ENCODE measurements at places on chromosomes 16 and 17.

GRCh38 chr17:75342996-75343395 lies 53.8 kb upstream of the SLC25A19 start:
- DNase-seq: no peak

- no peak for DNase-seq
These were observed 3.6 kb downstream of the MAPK7 start for GRCh38 chr17:19381741-19382444.

DNA sequence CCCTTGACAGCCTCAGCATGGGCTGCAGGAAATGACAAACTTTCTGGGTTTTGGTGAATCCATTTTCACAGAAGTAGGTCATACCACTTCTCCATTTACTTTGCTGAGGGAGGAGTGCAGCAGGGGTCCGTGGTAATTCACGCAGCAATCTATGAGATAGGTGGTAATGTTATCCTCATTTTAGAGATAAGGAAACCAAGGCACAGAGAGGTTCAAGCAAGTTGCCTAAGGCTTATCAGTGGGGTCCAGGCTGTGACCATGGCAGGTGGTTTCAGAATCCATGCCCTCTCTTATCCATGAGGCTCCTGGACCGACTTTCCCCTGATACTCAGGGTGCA lies 12.6 kb downstream of the TBX4 start:
- DNase-seq: no peak

- no peak for DNase-seq
These were observed 109.9 kb downstream of the GNAO1 start for GRCh38 chr16:56300891-56301850.

DNA sequence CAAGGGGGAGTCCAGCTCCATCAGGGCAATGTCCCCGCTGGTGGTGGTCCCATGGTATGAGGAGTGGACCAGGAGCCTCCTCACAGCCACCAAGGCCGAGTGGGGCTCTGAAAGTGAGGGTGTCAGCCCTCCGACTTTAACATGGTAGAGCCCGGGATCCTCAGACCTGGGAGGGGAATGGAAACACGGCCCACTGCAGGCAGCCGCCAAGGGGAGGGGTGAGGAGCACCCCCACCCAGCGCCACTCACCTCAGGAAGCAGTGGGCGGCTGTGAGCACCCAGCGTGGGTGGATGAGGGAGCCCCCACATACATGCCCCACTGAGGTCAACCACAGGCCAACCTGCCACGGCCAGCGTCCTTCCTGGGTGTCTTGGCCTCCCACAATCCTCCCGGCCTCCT lies 10.8 kb downstream of the ZG16B start:
- DNase-seq: no peak

DNA sequence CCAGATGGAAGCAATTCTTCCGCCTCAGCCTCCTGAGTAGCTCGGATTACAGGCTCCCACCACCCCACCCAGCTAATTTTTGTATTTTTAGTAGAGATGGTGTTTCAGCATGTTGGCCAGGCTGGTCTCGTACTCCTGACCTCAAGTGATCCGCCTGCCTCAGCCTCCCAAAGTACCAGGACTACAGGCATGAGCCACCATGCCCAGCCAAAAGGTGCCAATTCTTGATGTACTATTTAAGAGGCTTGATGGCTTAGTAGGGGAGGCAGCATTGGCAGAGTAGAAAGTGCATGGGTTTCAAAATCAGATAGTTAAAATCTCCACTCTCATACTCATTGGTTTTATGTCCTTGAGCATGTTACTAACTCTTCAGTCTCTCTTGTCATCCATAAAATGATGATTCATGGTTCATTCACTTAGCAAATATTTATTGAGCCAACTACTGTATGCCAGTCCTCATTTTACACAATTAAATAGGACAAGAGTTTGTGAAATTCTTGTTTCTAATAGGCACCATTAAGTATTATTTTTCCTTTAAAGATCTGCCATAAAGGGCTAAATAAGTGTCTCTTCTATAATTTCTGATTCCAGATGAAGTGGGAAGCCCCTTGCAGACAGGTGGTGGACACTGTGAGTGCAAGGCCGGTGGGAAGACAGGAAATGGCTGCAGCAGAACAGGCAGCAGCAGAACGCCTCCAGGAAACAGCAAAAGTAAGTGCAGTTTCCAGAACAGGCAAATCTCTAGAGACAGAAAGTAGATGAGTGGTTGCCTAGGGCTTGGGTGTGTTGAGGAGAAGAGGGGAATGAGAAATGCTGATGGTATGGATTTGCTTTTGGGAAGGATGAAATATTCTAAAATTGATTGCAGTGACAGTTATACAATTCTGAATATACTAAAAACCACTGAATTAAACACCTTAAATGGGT lies 8.2 kb upstream of the RPL27 start:
- DNase-seq: no peak

- DNase-seq: no peak
These were observed 55.9 kb downstream of the LDHD start for GRCh38 chr16:75060723-75061122.

DNA sequence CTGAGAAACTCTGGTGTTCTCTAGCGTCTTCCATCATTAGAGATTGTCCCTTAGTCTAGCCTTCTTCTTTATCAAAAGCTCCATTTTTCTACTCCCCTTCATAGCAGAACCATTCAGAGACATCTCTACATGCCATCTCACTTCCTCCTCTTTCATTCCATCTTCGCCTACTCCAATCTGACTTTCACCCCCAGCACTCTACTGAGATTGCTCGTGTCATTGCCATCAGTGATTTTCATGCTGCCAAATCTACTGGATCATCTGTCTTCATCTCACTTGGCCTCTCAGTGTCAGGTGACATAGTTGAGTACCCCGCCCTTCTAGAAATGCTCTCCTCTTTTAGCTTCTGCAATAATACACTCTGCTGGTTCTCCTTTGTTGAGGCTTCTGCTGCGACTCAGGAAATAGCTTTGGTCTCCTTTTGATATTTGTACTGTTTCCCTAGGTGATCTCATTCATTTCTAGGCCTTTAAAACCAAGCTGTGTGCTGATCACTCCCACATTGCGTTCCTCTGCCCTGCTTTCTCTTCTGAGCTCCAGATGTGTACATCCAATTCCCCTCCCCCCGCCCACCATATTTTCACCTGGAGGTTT lies 119.1 kb downstream of the FTO start:
- no peak for DNase-seq

GRCh38 chr17:79393358-79394052 lies 217.3 kb downstream of the RBFOX3 start:
- peak; percentile 68 for DNase-seq

DNA sequence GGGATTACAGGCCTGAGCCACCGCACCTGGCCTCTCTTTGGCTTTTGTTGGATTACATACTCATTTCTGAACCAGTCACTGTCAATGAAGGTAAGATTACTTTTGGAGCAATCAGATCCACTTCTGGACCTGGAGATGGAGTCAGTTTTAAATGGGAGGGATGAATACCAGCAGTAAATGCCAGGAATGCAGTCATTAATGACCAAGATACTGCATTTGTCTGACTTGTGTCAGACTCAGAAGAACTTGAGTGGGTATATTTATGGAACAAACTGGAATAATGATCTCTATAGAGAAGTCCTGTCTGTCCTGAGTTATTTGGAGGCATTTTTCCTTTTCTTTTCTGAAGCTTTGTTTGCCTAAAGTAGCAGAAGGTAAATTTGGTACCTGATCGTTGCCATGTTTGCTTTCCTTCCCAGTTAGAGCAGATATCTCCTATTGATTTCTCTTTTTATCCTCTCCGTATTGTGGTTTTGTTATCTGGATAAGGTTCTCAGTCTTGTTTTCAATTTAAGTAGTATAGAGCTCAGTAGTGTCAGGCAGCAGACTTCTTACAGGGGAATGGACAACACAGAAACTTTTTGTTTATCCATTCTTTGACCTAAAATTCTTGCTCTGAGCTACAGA lies 10.7 kb downstream of the NLK start:
- DNase-seq: no peak

DNA sequence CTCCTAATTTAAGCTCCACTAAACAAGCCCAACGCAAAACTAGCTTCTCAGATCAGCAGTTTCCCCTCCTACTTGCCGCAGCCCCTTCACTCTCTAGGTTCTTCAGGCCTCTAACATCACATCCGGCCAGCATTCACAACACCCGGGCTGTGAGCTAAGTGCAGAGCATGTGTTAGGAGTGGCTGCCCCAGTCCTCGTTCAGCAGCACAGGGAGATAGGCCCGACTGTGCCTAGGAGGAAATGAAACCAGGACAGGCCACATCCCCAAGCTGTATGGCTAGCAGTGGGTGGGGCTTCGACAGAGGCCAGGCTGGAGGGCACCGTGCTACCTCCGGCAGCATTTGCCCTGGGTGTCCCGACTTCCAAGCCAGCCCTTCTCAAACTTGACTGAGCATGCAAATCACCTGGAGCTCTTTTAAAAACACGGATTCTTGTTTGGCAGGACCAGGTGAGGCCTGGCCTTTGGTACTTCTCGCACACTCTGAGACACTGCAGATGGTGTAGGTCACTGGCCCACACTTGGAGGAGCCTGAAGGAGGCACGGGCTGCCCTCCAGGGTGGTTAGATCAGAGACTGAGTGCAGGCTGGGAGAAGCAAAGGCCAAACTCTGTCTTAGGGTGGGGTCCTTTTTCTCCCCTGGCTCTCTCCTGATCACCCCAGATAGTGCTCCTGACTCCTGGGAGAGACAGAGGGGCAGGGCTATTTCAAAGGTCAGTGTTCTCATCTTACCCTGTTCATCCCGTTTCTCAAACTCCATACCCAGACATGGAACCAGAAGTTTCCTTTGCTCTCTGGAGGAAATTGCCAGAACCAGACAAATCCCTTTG lies 202.0 kb downstream of the C16orf78 start:
- no peak for DNase-seq

DNA sequence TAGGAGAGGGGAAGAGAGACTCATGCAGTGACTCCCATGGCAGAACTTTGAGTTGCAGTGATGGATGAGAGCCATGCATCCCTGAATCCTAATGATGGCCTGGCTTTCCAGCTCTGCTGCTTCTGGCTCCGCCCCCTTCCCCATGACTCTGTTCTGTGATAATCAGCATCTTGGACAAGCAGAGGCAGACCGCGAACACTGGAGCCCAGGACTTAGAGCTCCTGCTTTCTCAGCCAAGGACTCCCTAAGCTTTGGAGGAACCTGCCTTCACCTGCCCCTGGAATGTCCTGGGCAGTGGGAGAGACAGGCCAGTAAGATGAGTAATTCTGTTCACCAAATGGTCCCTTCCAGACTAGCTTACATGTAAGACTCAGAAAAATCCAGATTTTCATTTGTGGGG lies 12.5 kb downstream of the CCDC92B start:
- no peak for DNase-seq

GRCh38 chr16:3736116-3736515 lies 18.8 kb upstream of the TRAP1 start:
- no peak for DNase-seq

DNA sequence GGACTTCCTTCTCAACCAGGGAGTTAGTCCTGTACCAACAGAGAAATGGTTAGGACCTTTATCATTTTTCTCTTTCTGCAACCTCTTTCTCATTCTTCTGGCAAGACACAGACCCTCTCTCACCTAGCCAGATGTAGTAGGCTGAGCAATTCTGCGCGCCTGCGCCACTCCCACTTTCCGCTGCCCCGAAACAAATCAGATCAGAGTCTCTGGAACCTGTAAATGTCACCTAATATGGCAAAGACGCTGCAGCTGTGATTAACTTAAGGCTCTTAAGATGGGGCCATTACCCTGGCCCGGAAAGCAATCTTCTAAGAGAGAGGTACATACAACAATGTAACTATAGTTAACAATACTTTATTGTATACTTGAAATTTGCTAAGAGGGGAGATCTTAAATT lies 94.3 kb upstream of the ASIC2 start:
- no peak for DNase-seq

GRCh38 chr17:2724784-2725164 lies 13.2 kb upstream of the CLUH start:
- peak; percentile 47 for DNase-seq

- no peak for DNase-seq
These were observed 6.7 kb upstream of the LHX1 start for GRCh38 chr17:36930583-36930900.

DNA sequence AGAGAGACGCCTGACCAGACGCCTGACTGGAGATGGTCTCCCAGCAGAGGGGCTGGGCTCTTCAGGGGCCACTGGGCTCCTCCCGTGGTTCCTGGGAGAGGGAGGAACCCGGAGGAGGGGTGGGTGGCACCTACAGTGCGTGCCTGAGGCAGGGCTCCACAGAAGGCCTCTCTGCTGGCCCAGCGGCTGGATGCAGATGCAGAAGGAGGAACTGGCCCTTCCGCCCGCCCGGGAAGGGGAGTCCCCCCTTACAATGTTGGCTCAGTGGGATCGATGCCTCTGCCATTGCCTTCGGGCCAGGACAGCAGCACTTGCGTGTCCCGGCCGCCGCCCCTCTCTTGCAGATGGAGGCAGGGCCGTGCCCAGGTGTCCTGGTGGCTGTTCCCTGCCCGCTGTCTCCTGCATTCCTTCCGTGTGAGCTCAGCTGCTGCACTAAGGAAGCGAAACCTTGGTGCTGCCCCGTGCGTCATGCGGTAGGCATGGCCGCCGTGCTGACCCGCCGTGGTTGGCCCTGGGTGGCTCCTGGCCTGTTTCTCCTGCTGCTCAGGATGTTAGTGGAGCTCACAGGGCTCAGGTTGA lies 15.1 kb downstream of the BAIAP2 start:
- no peak for DNase-seq

DNA sequence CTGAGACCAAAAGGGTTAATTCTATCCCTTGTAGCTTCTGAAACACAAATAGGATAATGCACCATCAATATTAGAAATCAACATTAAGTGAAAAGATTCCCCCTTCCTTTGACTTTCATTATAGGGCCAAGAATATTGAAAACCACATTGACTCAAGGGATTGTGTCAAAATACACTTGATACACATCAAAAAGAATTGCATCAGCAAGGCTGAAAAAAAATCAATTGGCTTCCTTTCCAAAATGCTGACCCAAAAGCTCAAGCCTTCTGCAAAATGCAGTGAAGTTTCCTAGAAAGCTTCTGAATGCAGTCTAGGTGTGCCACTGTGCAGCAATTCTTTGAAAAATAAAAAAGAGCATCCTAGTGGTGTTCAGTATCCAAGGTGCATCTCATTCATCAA lies 674.4 kb downstream of the TOX3 start:
- DNase-seq: no peak

GRCh38 chr17:76550712-76551615 lies 11.1 kb downstream of the PRCD start:
- no peak for DNase-seq

DNA sequence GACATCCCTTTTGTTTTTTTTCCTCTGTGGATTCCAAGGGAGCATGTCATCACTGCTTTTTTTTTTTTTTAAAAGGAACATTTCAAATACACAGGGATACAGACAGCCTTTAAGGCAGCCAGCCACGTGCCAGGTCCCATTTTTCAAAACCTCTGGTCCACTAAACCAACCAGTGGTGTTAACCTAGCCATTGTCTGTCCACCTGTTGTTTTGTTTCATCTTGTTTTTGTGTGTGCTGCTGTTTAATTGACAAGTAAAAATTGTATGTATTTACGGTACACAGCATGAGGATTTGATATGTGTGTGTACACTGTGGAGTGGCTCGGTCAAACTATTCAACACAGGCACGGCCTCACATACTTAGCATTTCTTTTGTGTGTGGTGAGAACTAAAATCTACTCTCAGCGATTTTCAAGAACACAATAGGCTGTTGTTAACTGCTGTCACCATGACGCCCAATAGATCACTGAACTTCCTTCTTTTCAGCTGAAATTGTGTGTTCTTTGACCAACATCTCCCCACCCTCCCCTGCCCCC lies 19.2 kb downstream of the TMEM114 start:
- no peak for DNase-seq

All from activated T-cell treated with anti-CD3 and anti-CD28 coated beads for 48 hours (primary cell).